Thyroid gland (tissue), 4 donors: ENCODE measurements at places on chromosomes 5 and 9. TPM values are rescaled to one million over a fixed set of nuclear protein-coding genes. Genes with fewer than 3 reads are reported as not detected.

- H3K4me1 ChIP-seq: peaks cover 22% of the 10 kb centered on the region
- H3K27me3 ChIP-seq: no peaks in the 10 kb centered on the region
- H3K27ac ChIP-seq: peak overlapping the region; percentile 60
- DNase-seq: peak; percentile 77
Observed at GRCh38 chr9:88651682-88652633, 117.0 kb downstream of the NXNL2 start.

DNA sequence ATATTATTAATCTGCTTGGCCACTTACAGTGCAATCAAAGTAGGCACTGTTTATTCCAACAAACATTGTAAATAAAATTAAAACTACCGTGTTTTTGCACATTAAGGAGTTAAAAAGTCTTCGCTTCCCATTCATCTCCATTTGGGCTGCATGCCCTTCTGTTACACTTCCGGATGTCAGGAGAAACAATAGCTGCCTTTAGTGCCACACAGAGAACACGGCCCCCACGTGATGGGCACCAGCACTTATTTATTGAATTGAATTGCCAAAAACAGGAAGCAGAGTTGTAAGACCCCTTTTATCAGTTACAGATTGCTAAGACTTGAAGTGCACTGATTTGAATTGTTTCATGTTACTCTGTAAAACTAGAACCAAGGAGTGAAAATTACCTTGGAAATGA, 80.4 kb downstream of the LHFPL2 start:
- H3K4me3 ChIP-seq: no peak overlapping the region
- H3K36me3 ChIP-seq: no peaks in the 10 kb centered on the region
- H3K4me1 ChIP-seq: peaks cover 19% of the 10 kb centered on the region

GRCh38 chr5:150527038-150527437, 19.1 kb downstream of the NDST1 start:
- H3K36me3 ChIP-seq: peaks cover 7% of the 10 kb centered on the region
- peaks cover 58% of the 10 kb centered on the region for H3K4me1 ChIP-seq
- DNase-seq: no peak
- H3K27ac ChIP-seq: no peak overlapping the region
- no peak overlapping the region for H3K4me3 ChIP-seq

- no peak for DNase-seq
- H3K4me3 ChIP-seq: peak overlapping the region; percentile 100
- H3K36me3 ChIP-seq: no peaks in the 10 kb centered on the region
- H3K27ac ChIP-seq: peak overlapping the region; percentile 99
- H3K27me3 ChIP-seq: no peaks in the 10 kb centered on the region
Observed at GRCh38 chr5:173056783-173057061, 570 bp downstream of the CREBRF start.

GRCh38 chr9:133509179-133510083, 15.3 kb downstream of the MYMK start:
- H3K27ac ChIP-seq: no peak overlapping the region
- DNase-seq: peak; percentile 67
- H3K27me3 ChIP-seq: no peaks in the 10 kb centered on the region
- H3K4me1 ChIP-seq: peaks cover 13% of the 10 kb centered on the region

The NSG2 gene
- 1.1 TPM for total RNA-seq

The MRPL36 gene
- 31.3 TPM for total RNA-seq

The CHSY3 gene
- 4.8 TPM for total RNA-seq

The C5orf58 gene
- total RNA-seq: not detected
